ENCODE measurements at places on chromosomes 3 and 15.
A peak's percentile ranks its signal among the peaks of the same experiment; 100 is the strongest.

- DNase-seq = no peak
Observed at GRCh38 chr3:169940470-169941181, 26.0 kb upstream of the SEC62 start.

GRCh38 chr15:60555291-60555690, 76.3 kb upstream of the ICE2 start:
- no peak for DNase-seq

GRCh38 chr3:14410106-14410502, 7.7 kb downstream of the SLC6A6 start:
- no peak for DNase-seq

GRCh38 chr15:41870689-41871081, 23.2 kb downstream of the SPTBN5 start:
- DNase-seq = peak; percentile 38

DNA sequence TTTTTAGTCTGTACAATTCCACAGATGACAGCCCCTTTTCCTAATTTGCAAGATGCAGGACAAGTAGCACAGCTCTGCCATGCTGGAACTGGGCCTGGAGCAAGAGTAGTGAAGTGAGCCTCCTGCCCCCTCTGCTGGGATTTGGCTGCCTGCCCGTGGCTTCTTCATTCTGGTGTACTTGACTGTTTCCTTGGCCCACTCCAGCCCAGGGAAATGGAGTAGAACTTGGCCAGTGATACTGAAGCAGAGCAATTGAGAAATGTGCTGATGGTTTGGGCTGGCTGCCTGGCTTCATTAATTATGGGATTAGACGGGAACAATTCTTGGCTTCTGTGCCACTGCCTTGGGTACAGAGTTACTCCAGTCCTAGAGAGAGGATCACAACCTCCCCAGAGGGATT, 2.8 kb downstream of the GPD1L start:
- no peak for DNase-seq

DNA sequence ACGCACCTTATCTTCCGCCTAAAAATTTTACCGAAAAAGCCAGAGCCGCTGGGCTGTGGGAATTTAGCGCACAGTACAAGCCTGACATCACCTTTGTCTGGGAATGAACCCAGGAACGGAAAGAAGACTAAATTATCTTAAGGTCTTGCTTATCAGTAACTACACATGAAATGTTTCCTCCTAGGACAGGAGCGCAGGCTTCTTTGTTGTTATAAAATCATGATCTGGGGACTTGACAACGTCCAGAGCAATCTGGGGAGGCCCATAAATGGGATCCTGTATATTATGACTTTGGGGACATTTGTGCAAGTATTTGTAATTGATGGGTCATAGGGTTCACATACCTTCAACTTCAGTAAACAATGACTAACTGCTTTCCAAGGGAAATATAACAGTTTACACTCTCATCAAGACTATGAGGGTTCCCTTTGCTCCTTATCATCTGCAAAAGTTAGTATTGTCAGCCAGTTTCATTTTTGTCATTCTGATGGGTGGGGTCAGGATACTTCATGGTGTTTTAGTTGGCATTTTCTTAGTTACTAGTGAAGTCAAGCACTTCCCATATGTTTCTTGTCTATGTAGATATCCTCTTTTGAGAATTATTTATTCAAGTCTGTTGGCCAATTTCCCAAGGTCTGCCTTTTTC, 213.9 kb upstream of the PFN2 start:
- no peak for DNase-seq

DNA sequence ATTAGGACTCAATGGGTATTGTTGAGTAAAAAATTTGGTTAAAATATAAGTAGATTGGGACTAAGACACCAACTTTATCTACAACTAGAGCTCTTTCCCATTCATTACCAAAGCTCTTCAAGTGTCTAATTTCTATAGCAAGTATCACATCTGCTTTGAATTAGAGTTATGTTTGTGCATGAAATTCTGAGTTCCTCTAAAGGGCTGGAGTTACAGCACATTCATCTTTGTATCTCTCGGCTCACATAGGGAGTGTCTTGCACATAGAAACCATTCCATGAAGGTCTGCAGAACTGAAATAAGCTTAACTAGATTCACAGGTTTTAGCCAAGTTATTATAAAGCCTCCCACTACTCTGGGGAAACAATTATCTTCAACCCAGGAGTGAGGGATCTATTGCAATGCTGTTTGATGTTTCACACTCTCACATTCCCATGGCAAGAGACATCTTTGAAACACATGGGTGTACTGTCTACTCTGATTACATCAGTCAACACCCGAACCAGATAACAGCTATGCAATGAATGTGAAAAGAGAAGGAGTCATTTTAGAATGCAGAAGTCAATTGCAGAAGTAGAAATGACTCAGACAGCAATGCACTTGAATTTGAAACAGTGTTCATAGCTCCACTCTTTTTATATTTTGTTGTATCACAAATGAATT, 93.1 kb upstream of the KBTBD8 start:
- no peak for DNase-seq

- DNase-seq = no peak
Observed at GRCh38 chr3:23633261-23633960, 172.3 kb upstream of the UBE2E1 start.

GRCh38 chr3:125003369-125003853, 52.4 kb downstream of the HEG1 start:
- DNase-seq = no peak

DNA sequence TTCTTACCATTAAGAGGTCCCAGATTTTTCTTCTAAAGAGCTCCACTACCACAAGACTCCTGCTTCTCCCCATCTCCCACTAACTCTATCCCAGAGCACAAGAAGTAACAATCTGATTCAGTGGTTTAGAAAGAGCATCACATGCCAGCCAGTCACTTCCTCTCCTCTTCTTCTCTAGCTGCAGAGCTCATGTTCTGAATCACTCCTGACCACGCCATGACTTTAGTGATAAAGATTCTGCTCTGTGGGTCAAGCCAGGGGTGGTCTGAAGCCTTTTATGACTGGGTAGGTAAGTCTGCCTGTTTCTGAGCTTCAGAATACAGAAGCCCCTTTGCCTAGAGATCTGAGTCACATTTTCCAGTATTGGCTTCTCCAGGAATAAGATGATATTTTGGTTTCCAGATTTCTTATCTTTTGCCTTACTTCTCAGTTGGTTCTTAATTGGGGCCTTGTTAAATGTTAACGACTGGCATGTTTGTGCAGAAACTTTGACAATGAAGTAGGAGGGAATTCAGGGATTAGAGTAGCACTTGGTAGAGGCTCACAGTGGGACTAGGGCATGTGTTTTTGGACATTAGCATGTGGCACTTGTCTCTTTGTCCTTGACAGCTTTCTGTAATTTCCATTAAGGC, 27.6 kb upstream of the ADAMTSL3 start:
- no peak for DNase-seq

DNA sequence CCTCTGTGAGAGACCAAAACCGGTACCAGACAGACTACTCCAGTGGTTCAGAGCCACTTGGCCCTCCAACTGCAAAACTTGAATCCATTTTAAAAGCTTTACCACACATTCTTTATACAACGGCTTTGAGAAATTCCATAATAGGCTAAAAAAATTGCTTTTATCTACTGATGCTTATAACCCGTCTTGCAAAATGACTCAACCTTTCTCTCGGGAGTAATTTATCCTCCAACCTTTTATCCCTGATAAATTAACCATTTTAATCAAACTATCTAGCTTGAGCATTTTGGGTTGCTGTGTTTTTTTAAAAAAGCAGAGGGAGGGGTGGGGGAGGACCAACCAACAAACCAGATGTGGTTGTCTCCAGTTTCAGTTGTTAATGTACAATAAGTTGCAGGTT, 275.7 kb upstream of the LRTM1 start:
- no peak for DNase-seq

GRCh38 chr15:69722924-69723323, 270.3 kb downstream of the RPLP1 start:
- DNase-seq = no peak

GRCh38 chr15:78325092-78325843, 14.9 kb upstream of the CRABP1 start:
- no peak for DNase-seq

GRCh38 chr3:57826245-57826951, 70.3 kb downstream of the SLMAP start:
- DNase-seq = no peak

- no peak for DNase-seq
Observed at GRCh38 chr3:188510366-188510765, 356.4 kb downstream of the LPP start.

DNA sequence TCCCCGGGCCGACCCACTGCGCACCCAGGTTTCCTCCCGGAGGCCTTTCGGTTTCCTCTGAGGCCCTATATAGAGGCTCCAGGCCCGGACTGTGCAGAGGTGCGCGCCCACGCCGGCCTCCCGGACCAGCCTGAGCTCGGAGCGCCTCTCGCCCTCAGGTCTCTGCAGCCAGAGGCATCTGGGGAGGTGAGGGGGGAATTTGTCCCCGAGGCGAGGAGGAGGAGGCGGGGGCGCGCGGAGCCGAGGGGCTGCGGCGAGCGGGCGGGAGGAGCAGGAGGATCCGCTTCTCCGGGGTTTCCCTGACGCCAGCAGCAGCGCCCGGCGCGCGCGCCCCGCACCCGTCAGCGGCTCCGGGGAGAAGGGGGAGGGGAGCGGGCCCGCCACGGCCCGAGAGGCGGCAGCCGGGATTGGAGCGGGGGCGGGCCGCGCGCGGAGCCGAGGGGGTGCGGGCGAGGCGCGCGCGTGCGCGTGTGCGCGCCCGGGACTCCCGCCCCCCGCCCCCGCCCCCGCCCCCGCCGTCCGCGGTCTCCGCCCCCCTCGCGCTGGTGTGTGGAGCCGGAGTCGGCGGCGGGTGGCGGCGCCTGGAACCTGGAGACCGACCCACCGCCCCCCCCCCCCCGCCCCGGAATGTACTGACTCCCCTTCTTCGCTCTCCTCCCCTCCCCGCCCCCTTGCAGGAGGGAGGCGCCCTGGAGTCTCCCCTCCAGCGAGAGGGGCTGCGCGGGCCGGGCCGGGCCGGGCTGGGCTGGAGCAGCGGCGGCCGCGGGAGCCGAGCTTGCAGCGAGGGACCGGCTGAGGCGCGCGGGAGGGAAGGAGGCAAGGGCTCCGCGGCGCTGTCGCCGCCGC, at the start of gene NEO1:
NEO1 (plus strand) TSS at position 657 of the 846 bp plus-strand sequence. CDS start 213 bp downstream, outside the sequence.
- peak; percentile 69 for DNase-seq

DNA sequence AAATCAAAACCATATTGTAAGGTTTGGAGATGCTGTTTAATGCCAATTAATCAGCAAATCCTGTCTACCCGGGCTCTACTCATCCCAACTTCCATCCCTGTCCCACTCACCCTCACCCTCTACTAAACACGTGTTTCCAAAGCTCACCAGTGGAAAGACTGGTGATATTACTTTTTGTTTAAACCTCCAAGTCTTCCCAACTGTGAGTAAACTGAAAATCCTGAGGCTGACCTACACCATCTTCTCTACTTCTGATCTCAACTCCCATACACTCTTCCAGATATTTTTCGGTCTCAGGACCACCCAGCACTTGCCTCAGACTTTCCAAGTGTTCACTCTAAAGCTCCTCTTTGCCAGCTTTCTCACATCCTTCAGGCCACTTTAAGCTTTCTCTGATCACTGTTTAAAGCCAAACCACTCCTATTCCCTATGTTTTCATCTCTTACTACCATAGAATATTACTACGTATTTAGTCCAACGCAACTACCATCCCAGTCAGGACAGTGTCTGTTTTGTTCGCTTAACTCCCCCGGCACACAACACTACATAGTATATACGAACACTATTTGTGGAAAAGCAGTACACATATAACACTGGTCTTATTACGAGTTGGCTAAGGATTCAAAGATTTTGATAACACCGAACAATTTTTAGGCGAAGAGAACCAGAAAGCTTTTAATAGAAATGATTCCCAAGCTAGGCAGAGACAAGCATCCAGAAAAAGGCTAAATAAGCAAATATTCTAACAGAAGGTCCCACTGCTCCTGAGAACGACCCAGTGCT, 684 bp downstream of the RPL4 start:
- DNase-seq = no peak
